Stomach (tissue), 19 donors: ENCODE measurements at places on chromosomes 12 and 14. TPM values are rescaled to one million over a fixed set of nuclear protein-coding genes. Genes with fewer than 3 reads are reported as not detected.

ZCRB1 gene
- polyA plus RNA-seq, result 46.6 TPM

DNA sequence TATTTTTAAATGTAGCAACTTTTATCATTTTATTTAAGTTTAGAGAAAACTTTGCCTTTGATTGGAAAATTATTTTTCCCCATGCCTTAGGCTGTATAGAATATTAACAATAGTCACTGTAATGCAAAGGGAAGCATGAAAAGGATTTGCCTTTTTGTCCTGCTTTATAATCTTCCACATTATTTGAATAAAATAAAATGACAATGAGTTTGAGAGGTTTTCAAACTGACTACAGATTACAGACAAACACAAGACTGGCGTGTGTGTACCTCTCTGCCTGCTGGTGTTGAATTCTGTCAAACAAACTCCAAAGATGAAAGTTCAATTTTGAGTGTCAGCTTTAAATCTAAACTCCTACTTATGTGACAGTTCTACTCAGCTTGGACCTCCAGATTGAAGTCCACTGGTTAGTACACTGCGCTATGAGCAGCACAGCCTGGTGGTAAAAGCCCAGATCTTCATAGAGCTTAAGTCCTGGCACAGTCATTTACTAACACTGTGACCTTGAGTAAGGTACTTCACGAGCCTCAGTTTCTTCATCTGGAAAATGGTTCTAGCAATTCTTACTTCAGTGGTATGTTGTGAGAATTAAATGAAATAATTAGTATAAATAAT, 98.3 kb upstream of the CPNE8 start:
- no peak overlapping the region for H3K4me3 ChIP-seq
- no peak for DNase-seq
- no peak overlapping the region for H3K27ac ChIP-seq
- H3K27me3 ChIP-seq, result no peaks in the 10 kb centered on the region
- no peaks in the 10 kb centered on the region for H3K36me3 ChIP-seq
- H3K4me1 ChIP-seq, result no peaks in the 10 kb centered on the region

DNA sequence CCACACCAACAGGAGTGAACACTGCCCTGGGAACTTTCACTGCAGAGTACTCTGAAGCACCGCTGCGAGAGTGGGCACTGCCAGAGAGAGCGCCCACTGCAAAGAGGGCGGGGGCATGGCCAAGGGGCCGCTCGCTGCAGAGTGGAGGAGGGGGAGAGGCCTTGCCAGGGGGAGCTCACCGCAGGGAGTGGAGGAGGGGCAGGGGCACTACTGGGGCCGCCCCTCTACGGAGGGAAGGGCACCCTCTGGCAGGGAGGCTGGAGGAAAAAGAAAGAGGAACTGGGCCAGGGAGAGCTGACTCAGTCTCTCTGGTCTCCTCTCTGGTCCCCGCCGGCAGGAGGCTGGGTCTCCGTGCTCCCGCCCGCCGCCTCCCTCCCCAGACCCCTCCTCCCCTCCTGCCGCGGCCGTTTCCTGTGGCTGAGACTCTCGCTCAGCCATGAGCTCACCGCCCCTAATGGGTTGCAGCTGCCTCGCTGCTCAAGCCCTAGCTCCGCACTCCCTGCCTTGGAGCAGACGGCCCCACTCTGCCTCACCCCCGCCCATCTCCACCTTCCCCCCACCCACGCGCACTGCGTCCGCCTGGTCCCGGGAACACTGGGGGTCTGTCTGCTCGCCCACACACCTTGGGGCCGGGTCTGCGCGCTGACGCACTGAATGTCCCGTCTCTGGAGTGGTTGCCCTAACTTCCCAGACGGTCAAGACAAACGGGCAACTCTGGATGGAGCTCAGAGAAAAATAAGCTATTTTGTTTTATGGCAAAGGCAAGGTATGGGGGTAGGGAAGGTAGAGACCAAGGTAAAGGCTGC, 1.3 kb downstream of the ARHGEF40 start:
- no peaks in the 10 kb centered on the region for H3K27me3 ChIP-seq
- H3K4me1 ChIP-seq, result peaks cover 49% of the 10 kb centered on the region
- peak; percentile 97 for DNase-seq
- H3K36me3 ChIP-seq, result peaks cover 16% of the 10 kb centered on the region

DNA sequence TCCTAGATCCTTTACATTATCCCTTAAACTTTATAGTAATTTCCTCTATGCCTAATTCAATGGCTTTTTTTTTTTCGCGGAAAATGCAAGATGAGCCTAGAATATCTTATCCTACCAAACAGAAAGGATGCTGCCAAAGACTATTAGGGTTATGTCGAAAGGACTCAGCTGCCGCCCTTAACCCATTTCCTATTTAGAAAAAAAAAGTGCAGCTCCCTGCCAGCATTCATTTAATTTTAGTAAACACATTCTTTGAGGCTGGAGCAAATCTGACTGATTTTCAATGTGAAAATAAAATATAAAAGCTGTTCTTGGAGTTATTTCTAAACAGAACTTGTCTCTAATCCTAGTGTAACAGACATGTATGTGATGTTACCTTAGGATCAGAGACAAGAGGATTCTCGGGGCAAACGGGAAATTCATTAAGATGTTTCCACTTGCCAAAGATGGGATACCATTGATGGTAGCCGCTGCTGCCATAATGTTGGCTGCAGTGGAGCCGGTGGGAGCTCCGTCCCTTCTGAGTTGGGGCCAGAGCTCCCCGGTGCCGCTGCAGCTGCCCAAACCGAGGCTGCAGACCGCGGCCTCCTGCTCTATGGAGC, 8.2 kb upstream of the A2M start:
- H3K27me3 ChIP-seq, result no peaks in the 10 kb centered on the region
- DNase-seq, result no peak
- peak overlapping the region; percentile 18 for H3K27ac ChIP-seq
- H3K4me1 ChIP-seq, result peaks cover 12% of the 10 kb centered on the region

GRCh38 chr12:59067083-59067482, 146.8 kb upstream of the LRIG3 start:
- H3K4me1 ChIP-seq, result no peaks in the 10 kb centered on the region
- H3K27ac ChIP-seq, result no peak overlapping the region
- H3K36me3 ChIP-seq, result no peaks in the 10 kb centered on the region
- no peak overlapping the region for H3K4me3 ChIP-seq

HOXC10 gene
- polyA plus RNA-seq, result not detected

STON2 gene
- 1.4 TPM for polyA plus RNA-seq

PLBD1 gene
- 4.7 TPM for polyA plus RNA-seq

GRCh38 chr14:106776395-106776983, 1250.1 kb downstream of the TMEM121 start:
- no peak overlapping the region for H3K4me3 ChIP-seq
- H3K27ac ChIP-seq, result no peak overlapping the region
- no peak for DNase-seq
- no peaks in the 10 kb centered on the region for H3K4me1 ChIP-seq
- peaks cover 20% of the 10 kb centered on the region for H3K27me3 ChIP-seq

DNA sequence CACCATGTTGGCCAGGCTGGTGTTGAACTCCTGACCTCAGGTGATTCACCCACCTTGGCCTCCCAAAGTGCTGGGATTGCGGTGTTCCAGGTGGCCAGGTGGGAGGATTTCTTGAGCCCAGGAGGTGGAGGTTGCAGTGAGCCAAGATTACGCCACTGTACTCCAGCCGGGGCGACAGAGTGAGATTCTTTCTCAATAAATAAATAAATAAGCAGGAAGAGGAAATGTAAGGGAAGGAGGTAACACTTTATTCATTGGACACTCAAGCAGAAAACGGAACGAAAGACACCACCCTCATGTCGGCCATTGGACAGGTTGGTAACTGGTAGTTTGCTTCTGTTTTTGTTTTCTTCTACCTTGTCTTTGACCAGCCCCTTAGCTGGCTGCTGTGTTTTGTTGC, 13.0 kb upstream of the NFATC4 start:
- H3K4me1 ChIP-seq, result peaks cover 17% of the 10 kb centered on the region
- DNase-seq, result no peak
- peak overlapping the region; percentile 71 for H3K27ac ChIP-seq
- H3K27me3 ChIP-seq, result peaks cover 11% of the 10 kb centered on the region
- H3K4me3 ChIP-seq, result no peak overlapping the region
- H3K36me3 ChIP-seq, result no peaks in the 10 kb centered on the region

DNAI7 gene
- 0.31 TPM for polyA plus RNA-seq

GRCh38 chr12:75816897-75817296, 214.7 kb downstream of the PHLDA1 start:
- no peaks in the 10 kb centered on the region for H3K4me1 ChIP-seq
- no peak for DNase-seq
- no peaks in the 10 kb centered on the region for H3K36me3 ChIP-seq
- H3K27ac ChIP-seq, result no peak overlapping the region
- H3K27me3 ChIP-seq, result no peaks in the 10 kb centered on the region

RIMBP2 gene
- 0.75 TPM for polyA plus RNA-seq

DNA sequence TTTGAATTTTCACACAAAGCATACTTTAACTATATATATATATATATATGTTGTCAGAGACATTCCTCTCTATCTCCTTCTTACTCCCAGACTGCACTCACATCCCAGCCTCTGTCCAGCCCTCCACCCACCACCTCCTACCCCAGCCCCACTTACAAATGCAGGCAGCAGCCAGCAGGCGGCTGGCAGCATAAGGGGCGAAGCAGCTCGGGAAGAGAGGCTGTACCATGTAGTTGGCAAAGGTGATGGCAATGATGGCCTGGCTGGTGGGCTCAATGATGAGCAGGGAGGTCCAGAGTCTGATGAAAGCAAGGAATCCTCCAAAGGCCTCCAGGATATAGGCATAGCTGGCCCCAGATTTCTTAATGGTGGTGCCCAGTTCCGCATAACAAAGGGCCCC, 2.5 kb downstream of the SLC7A7 start:
- no peaks in the 10 kb centered on the region for H3K27me3 ChIP-seq
- no peak for DNase-seq
- no peak overlapping the region for H3K4me3 ChIP-seq
- peaks cover 39% of the 10 kb centered on the region for H3K4me1 ChIP-seq
- no peak overlapping the region for H3K27ac ChIP-seq

DNA sequence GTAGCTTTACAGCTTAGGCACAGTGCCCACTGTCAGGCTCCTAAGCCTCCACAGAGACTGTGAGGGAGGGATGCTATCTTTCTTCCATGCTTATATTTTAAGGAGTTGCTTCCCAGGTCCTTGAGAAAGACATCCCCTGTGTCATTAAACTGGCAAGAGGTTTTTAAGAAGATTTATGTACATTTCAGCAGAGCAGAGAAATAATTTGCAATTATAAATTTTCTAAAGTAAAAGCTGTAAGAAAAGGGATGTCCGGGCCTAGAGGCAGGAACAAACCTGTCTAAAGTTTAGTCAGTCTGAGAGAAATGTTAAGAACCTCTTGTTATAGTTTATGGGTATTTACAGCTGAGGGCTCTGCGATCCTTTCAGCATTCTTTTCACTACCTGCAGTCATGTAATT, 716.1 kb downstream of the SLC16A7 start:
- H3K4me3 ChIP-seq, result no peak overlapping the region
- no peaks in the 10 kb centered on the region for H3K27me3 ChIP-seq
- H3K4me1 ChIP-seq, result no peaks in the 10 kb centered on the region
- no peaks in the 10 kb centered on the region for H3K36me3 ChIP-seq

- H3K27me3 ChIP-seq, result no peaks in the 10 kb centered on the region
- H3K27ac ChIP-seq, result peak overlapping the region; percentile 16
- DNase-seq, result peak; percentile 73
- H3K4me1 ChIP-seq, result no peaks in the 10 kb centered on the region
- H3K4me3 ChIP-seq, result no peak overlapping the region
Measured at GRCh38 chr14:34665785-34666435, 36.0 kb upstream of the SNX6 start.

DNA sequence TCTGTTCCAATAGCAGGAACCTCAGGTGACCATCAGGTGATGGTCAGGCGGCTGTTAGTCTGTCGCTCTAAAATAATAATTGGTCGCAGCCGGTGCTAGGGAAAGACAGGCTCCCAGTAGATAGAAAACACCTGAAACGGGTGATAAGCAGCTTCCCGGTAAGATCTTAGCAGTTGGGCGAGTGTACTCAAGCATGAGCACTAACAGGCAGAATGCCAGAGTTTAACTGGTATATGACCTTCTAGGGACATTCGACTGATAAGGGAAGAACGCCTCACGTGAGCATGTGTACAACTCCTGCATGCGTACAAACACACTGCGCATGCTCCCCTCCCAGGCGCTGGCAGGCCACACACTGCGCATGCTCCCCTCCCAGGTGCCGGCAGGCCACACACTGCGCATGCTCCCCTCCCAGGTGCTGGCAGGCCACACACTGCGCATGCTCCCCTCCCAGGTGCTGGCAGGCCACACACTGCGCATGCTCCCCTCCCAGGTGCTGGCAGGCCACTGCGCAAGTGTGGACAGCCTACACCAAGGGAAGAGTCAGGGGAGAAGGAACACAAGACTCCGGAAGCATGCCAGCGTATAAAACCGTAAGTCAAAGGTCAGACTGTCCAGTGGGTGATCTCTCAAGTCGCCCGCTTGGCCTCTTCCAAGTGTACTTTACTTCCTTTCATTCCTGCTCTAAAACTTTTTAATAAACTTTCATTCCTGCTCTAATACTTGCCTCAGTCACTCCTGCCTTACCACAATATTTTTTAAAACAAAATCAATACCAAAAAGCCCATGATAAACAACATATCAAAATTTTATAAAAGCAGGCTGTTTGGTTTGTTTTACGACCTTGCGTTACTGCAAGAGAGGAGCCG, 24.5 kb downstream of the GPRC5D start:
- no peaks in the 10 kb centered on the region for H3K36me3 ChIP-seq
- H3K27me3 ChIP-seq, result no peaks in the 10 kb centered on the region
- H3K27ac ChIP-seq, result peak overlapping the region; percentile 76
- peak overlapping the region; percentile 46 for H3K4me3 ChIP-seq
